ENCODE measurements at places on chromosomes 11 and 22.

- DNase-seq, result no peak
These were observed 1.0 kb downstream of the VWCE start for GRCh38 chr11:61293867-61294716.

GRCh38 chr11:116690611-116691010 is 82.2 kb downstream of the BUD13 start:
- DNase-seq, result no peak

DNA sequence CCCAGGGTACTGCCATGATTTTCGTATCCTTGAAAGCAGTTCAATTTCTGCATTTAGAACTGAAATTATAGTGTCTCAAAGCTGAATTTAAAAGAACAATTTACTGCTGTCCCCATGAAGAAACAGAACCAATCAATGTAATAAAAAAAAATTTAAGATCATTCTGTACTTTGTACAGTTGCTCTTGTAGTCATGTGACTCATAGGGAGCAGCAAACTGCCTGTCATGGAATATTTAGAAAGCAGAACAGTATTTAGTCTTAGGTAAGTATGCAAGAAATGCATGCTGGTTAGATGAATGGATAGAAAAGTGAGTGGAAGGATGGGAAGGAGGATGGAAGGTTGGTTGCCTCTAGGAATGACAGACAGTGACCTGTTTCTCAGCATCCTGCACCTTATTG is 450.9 kb downstream of the RAB38 start:
- DNase-seq, result no peak

GRCh38 chr22:26985931-26986782 is 328.8 kb downstream of the MIAT start:
- no peak for DNase-seq

DNA sequence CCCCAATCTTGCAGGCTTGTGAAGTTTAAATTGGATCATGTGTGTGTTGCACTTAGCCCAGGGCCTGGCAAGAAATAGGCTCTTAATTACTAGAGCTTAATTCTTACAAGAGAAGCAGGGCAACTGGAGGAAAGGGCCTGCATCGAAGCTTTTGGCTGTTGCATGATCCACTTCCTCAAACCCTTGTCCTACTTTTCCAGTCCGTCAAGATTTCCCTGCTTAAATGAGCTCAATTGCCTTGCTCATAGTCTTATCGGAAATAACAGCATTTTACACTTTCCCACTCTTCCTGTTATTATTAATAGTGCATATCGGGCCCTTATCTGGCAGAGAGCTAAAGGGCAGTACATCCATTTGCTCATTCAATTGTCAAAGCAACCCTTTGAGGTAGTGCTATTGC is 18.1 kb downstream of the DTX4 start:
- no peak for DNase-seq

DNA sequence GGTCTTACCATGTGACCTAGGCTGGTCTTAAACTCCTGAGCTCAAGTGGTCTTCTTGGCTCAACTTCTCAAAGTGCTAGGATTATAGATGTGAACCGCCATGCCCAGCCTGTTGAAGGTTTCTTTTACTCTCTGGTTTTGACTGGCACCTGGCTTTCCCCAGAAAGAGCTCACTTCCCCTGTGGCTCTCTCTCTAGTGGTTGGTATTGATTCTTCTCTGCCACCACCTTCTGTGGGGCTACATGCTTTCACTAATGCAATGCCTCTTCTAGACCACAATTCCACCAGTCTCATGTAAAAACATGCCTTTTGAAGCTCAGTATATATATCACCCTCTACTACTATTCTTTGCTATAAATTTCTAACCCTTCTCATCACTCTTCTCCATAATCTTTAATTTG is 67.2 kb downstream of the CCDC83 start:
- DNase-seq, result no peak

- DNase-seq, result no peak
These were observed 12.9 kb upstream of the LIMK2 start for GRCh38 chr22:31199187-31199586.

DNA sequence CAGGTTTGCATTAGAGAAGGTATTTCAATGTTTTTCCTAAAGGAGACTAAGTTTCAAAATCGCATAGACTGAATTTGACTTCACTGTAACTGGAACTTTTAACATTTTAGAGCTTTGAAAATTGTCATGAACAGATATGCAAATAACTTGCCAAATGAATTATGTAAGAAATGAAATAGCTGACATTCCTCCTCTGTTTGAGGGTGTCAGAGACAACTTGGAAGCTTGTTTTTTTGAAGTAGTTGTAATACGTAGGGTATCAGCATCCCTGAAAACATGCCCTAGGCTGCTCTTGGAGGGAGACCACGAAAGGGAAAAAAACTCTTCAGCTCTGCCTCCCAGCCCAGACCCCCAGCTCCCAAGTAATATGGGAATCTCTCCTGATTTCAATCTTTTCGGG is 41.3 kb upstream of the CCDC179 start:
- no peak for DNase-seq

DNA sequence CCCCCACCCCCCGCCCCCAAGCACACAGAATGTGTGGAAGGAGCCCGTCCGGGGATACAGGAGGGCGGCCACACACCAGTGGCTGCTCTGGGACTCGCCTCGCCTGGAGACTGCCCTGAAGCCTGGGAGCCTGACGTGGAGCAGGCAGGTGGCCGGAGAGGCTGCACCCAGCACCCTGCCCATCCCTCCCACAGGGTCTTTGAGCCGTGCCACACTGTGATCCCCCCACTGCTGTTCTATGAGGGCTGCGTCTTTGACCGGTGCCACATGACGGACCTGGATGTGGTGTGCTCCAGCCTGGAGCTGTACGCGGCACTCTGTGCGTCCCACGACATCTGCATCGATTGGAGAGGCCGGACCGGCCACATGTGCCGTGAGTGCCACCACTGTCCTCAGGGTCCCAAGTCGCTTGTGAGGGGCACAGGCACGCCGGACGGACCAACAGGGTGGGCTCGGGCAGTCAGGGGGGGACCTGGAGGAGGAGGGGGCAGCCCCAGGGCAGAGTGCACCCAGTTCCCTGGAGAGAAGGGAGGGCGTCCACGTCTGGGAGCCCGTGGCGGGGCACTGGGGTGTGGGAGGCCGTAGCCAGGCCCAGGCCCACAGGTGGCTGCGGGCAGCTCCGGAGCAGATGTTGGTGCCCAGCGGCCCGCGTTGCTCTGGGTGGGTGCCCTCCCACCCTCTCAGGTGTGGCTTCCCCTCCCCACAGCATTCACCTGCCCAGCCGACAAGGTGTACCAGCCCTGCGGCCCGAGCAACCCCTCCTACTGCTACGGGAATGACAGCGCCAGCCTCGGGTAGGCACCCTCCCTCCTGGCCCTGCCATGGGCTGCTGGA is 27.0 kb upstream of the MUC5B start:
- no peak for DNase-seq

DNA sequence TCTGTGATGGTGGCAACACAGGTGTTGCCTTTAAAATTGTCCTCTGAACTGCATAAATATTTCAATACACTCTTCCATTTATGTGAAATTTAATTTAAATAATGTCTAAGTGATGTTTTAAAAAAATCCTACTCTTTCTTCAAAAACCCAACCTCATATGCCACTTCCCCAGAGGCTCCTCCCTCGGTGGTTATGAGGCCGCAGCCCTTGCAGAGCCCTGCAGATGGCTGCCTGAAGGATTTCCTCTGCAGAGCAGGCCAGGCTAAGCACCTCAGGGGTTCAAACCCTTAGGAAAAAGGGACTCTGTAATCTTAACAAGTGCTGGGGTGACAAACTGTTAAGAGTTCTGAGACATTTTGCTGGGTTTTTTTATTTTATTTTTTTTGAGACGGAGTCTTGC is 25.2 kb downstream of the MORC2 start:
- DNase-seq, result no peak
